Activated CD4-positive, alpha-beta T cell treated with anti-CD3 and anti-CD28 coated beads, Interleukin-2, amount 10 ng/mL, durations not matched to agents 24 days and 14 days (primary cell): ENCODE measurements at places on chromosomes 16 and 17.

GRCh38 chr17:75878174-75878998, at the start of gene TRIM47:
Gene TRIM47, minus strand, starts transcription at chr17:75878581. Its CDS starts 33 bp downstream, at chr17:75878548.
- DNase-seq = peak; percentile 79
- peaks cover 14% of the 10 kb centered on the region for H3K27me3 ChIP-seq
- peak within 1 kb of the TSS; percentile 96 for H3K27ac ChIP-seq
- peaks cover 33% of the 10 kb centered on the region for H3K4me1 ChIP-seq
- H3K4me3 ChIP-seq = peak within 1 kb of the TSS; percentile 90

DNA sequence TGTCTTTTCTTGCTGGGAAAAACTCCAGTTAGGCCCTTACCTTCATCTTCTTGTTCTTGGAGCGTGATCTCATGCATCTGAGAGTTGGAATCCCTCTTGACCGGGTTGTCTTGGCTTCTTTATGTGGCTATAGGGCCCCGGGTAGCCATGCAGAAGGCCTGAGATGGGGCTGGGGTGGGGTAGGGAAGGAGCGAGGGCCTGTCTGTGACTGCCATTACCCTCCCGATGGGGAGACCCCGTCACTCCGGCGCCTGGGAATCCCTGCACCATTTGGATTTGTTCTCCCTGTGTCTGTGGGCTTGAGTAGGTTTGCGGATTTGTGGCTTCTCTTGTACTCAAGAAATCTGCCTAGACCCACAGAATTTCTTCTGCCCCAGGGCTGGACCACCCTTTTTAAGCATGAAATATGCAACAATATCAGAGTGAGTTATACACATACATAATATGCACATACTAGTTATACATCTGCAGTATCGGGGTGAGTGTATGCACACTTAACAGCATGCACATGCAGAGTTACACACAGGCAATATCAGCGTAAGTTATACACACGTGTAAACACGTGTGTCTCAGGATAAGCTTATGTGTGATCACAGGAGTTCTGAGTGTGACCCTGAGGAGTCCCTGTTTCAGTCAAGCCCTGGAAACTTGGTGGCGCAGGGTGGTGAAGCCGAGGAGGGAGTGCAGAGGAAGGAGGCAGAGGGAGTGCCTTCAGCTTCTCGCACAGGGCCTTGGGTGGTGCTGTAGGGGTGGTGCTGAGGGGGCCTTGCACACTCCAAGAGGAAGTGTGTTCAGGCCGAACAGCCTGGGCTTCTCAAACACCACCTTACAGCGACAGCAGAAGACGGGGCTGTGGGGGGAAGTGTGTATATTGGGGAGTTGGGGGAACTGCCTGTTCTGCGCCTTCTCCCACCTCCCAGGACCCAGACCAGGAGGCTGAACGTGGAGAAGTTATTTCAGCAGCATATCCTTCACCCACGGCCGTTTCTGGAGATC, 18.5 kb downstream of the CCDC42 start:
- H3K4me1 ChIP-seq = no peaks in the 10 kb centered on the region
- no peaks in the 10 kb centered on the region for H3K36me3 ChIP-seq
- peaks cover 4% of the 10 kb centered on the region for H3K27me3 ChIP-seq
- H3K4me3 ChIP-seq = no peak overlapping the region
- DNase-seq = no peak
- H3K27ac ChIP-seq = no peak overlapping the region

DNA sequence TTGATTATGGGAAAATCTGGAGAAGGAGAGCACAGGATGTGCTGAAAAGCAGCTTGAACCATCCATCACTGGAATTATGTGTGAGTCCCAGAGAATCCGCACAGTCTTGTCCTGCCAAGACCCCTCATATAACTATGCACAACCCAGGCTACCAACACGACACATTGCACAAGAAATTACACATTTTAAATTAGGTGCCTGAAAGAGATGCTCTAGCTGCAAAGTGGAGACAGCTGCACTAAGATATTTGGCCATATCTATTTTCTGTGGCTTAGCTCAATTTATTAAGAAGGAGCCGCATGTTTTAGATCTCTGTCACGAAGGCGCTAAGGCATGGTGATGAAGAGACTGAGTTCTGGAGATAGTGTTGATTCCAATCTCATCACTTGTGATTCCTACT, 1308.4 kb downstream of the CDH8 start:
- H3K4me3 ChIP-seq = no peak overlapping the region
- DNase-seq = no peak
- H3K36me3 ChIP-seq = no peaks in the 10 kb centered on the region
- H3K27ac ChIP-seq = no peak overlapping the region

DNA sequence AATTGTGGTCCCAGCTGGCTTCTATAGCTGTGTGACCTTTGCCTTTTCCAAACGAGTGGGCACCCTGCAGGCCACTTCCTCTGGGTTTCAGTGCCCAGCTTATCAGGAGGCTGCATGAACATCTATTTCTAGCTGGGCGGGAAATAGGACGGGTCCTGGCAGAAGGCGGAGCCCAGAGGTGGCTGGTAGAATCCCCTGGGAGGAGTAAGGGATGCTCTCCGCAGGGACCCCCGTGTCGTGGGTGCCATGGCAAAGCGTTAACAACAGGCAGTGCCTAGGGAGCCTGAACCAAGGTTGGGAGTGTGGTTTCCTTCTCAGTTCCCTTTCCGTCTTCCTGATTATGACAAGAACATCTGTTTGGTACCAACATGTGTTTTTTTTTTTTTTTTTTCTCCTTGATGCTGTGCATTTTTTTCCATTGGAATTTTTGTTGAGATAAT, 58.2 kb downstream of the PLCG2 start:
- DNase-seq = no peak
- H3K27ac ChIP-seq = no peak overlapping the region
- peaks cover 2% of the 10 kb centered on the region for H3K27me3 ChIP-seq
- H3K4me3 ChIP-seq = no peak overlapping the region

DNA sequence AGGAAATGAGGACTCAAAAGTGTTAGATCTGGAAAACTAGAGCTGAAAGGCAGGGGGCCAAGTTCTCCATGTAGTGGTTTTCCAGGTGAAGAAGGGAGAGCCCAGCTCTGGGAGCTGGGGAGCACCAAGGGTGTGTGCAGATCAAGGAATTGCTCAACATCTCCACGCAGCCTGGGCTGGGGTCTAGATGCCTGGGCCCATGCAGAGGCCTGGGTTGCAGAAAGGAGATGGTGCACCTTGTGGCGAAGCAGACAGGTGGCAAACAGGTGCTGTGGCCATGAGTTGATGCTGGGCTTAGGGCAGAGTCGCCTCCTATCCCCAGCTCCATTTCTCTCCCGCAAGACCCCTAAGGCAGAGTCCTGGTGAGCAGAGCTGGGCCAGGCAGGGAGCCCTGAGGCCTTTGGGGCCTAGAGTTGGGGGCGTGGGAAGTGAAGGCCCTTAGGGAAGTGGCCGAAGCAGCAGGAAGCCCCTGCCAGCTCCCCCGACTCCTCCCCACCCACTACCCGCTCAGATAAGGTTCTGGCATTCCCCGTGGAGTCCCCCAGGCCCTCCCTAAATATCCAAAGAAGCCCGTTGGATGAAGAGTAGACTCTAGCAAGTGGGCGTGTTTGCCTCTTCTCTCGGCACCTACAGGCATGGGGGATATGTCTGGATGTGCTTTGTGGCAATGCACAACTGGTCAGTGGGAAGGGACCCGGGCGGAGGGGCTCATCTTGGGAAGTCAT, 777 bp downstream of the FOXN1 start:
- H3K27me3 ChIP-seq = peaks cover 11% of the 10 kb centered on the region
- no peaks in the 10 kb centered on the region for H3K36me3 ChIP-seq
- H3K27ac ChIP-seq = no peak overlapping the region
- no peaks in the 10 kb centered on the region for H3K4me1 ChIP-seq

DNA sequence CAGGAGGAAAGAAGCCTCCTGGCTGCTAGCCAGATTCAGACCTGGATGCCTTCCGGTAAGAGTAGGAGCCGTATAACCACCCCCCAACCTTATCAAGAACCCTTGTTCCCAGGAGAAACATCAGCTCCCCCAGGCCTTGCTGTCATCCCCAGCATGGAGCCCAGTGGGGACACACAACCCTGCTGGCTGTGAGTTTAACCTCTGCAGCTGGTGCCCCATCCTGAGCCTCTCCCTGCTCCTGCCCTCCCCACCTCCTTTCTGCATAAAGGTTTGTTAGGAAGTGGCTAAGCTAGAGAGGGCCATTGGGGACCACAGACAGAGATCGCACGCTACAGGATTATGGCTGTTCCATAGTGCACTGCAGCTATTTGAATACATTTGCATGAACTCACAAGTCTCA, 55.5 kb upstream of the RPL38 start:
- H3K4me1 ChIP-seq = no peaks in the 10 kb centered on the region
- peaks cover 3% of the 10 kb centered on the region for H3K27me3 ChIP-seq
- no peak for DNase-seq
- H3K4me3 ChIP-seq = no peak overlapping the region
- no peaks in the 10 kb centered on the region for H3K36me3 ChIP-seq

- H3K27ac ChIP-seq = no peak overlapping the region
- H3K4me1 ChIP-seq = no peaks in the 10 kb centered on the region
- H3K4me3 ChIP-seq = no peak overlapping the region
- no peaks in the 10 kb centered on the region for H3K36me3 ChIP-seq
Measured at GRCh38 chr16:55672471-55672870, 16.7 kb downstream of the SLC6A2 start.

DNA sequence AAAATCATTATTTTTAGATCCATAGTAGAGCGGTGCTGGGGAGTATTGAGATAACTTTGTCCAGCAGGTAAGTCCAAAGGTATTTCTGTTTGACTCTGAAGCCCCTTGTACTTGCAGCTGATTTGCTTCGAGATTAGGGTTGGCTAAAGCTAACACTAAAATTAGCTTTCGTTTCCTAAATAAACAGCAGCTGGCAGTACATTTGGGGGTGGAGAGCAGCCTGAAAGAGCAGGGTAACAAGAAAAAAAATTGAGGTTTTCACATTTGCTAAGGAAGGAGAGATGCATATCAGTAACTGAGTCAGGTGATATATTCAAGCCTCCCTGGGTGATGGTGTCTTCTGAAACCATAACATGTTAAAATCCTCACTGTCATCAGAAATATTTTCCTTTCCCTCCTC, 37.4 kb upstream of the TMC5 start:
- peaks cover 16% of the 10 kb centered on the region for H3K27me3 ChIP-seq
- peaks cover 35% of the 10 kb centered on the region for H3K4me1 ChIP-seq
- DNase-seq = peak; percentile 74
- H3K4me3 ChIP-seq = peak overlapping the region; percentile 49
- peak overlapping the region; percentile 91 for H3K27ac ChIP-seq
- no peaks in the 10 kb centered on the region for H3K36me3 ChIP-seq

- no peak for DNase-seq
- H3K27me3 ChIP-seq = peaks cover 58% of the 10 kb centered on the region
- H3K4me3 ChIP-seq = no peak overlapping the region
Measured at GRCh38 chr17:16493531-16494046, 1.6 kb upstream of the LRRC75A start.

- no peak overlapping the region for H3K4me3 ChIP-seq
- H3K27ac ChIP-seq = no peak overlapping the region
- no peaks in the 10 kb centered on the region for H3K27me3 ChIP-seq
- no peak for DNase-seq
- H3K36me3 ChIP-seq = no peaks in the 10 kb centered on the region
Measured at GRCh38 chr17:69454051-69454450, 39.6 kb downstream of the MAP2K6 start.
